ENCODE measurements at places on chromosomes 11 and 22.
A peak's percentile ranks its signal among the peaks of the same experiment; 100 is the strongest.

DNA sequence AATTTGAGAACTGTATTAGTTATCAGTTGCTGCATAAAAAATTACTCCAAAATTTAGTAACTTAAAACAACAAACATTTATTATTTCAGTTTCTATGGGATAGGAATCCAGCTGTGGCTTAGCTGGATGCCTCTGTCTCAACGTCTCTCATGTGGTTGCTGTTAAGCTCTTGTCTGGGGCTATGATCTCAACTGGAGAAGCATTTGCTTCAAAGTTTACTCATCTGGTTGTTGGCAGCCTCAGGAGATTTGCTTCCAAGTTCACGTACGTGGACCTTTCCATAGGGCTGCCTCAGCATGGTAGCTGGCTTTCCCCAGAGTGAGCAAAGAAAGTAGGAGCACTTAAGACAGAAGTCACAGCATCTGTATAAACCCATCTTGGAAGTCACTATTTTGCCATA, 144.9 kb upstream of the SESN3 start:
- DNase-seq, result no peak

DNA sequence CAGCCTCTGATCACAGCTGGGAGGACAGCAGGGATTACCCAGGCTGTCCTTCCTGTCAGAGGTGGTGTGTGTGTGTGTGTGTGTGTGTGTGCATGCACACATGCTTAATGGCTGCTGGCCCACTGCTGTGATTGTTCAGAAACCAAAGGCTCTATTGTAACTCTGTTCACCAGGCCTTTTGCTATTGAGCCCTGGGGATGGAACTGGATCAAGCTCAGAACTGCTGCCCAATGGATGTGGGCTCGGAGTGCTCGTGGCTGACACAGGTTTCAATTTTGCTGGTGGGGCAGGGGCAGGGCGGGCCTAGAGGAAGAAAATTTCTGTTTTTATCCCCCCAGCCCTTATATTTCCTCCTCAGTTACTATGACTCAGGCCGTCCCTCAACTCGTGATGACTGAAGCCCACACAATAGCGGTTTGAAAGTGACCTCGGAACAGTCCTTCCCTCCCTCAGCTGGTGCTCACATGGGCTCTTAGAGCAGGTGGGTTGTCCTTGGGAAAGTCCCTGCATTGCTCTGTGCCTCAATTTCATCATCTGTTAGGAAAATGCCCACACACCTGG, 359.3 kb downstream of the TENM4 start:
- DNase-seq, result peak; percentile 54

- no peak for DNase-seq
Observed at GRCh38 chr11:35842958-35843357, 100.9 kb upstream of the LDLRAD3 start.

DNA sequence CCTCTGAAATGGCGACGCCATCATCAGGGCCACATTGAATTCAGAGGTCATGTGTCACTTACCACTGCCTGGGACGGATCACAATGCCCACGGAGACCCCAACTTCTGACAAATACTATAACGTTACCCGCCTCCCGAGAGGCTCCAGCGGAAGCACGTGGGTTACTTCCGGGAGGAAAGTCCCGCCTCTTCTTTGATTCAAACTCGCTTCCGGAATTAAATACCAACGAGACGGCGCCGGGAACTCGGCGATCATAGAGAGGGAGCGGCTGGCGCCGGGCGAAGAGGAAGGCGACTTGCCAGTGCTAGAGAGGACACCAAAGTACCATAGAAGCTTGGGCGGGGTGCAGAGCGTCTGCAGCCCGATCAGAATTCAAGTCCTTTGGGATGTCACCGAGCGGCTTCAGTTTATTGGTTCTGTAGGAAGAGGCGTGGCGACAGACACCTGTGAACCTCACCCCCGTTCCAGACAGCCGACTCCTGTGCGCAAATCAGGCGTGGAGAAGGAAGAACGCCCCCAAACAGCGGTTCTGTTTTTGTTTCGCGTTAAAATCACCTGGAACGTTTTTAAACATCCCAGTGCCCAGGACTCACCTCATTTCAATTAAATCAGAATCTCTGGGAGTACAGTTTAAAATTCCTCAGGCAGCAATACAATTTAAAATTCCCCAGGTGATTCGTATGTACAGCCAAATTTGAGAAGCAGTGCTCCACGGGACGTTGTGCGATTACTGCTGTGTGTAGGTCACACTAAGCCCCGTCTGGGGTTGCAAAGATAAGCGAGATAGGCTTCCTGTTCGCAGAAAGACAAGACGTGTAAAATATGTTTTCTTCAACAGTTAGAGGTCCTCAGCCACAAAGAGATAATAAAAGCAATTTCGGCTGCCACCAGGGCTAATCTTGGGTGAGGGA, at the start of gene TIMM10:
Gene TIMM10 (minus strand): TSS at position 159 of the 912 bp plus-strand sequence. CDS start 565 bp downstream, outside the sequence.
- DNase-seq, result peak; percentile 96

DNA sequence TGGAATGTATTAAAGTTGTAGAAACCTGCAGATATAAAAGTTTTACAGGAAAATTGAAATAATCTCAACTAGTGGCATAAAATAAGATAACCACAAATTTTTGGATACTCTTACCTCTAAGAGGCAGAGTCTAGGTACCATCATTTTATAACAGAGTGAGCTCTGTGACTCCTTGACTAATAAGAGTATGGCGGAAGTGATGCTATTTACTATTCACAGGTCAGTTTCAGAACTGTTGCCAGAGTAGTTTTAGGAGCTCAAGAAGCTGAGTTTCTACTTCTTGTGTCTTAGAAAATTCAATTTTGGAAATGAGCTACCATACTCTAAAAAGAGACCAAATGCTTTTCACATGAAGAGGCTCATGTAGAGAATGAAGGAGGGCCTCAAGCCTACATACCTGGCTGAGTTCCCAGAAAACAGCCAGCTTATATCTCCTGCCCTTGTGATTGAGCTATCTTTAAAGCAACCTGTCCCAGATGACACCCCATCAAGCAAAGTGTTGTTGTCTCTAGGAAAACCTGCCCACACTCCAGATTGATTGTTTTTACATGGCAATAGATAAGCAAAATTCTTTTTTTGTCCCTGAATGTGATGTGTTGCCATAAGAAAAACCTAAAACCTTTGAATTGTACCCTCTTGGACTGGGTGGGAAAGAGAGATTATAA, 712.8 kb upstream of the CNTN5 start:
- DNase-seq, result no peak

- no peak for DNase-seq
Observed at GRCh38 chr11:3989921-3990290, 104.7 kb upstream of the RRM1 start.

- DNase-seq, result no peak
Observed at GRCh38 chr11:30387891-30388861, 65.3 kb downstream of the ARL14EP start.

GRCh38 chr11:110029714-110030113, 63.5 kb upstream of the ZC3H12C start:
- DNase-seq, result no peak

- no peak for DNase-seq
Observed at GRCh38 chr11:41005986-41006385, 453.5 kb downstream of the LRRC4C start.

DNA sequence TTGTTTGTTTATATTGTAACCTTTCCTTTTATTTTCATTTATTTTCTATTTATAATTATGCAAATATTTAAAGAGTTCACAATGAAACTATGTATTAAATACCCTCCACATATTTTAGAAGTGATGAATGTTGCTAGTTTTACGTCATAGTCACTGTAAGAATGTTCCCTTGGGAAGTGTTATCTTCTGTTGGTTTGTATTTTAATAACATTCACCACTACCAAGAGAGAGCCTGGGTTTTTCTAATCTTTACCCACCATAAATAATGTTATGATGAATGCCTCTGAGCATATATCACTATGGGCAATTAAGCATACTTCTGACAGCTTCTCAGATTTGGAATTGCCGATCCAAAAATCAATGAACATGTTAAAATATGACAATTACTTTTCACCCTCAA, 80.7 kb downstream of the GGT1 start:
- DNase-seq, result no peak

GRCh38 chr11:35563484-35564244, 38.2 kb upstream of the PAMR1 start:
- no peak for DNase-seq

DNA sequence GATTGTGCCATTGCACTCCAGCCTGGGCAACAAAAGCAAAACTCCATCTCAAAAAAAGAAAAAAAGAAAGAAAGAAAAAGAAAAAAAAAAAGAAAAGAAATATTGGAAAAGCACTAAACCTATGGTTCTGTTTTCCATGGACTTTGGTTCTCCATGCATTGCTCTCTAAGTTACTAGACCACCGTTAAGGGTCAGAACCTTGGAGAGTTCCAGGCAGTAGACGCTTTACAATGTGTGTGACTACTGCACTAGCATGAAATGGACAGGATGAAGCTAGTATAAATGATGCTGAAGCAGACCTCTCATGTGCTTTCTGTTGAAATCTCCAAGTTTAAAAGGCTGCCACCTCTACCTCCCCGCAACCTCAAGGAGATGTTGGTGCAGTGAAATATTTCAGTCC, 63.5 kb downstream of the SIK2 start:
- DNase-seq, result no peak

GRCh38 chr11:118610225-118610772, 2.9 kb downstream of the PHLDB1 start:
- DNase-seq, result no peak

DNA sequence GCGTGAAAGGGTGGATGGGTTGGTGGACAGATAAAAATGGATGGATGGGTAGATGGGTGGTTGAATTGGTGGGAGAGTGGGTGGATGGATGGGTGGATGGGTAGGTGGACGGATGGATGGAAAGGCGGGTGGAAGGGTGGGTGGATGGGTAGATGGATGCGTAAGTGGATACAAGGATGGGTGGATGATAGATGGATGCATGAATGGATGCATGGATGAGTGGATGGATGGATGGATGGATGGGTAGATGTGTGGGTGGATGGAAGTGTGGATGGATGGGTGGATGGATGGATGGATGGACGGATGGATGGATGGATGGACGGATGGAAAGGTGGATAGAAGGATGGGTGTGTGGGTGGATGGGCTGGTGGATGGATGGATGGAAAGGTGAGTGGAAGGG, 77.0 kb upstream of the GRK3 start:
- DNase-seq, result no peak

- DNase-seq, result peak; percentile 80
Observed at GRCh38 chr11:8168485-8169257, at the start of gene RIC3. TSS of gene RIC3 (minus strand) at chr11:8169025. CDS start at chr11:8168989, 36 bp downstream.

DNA sequence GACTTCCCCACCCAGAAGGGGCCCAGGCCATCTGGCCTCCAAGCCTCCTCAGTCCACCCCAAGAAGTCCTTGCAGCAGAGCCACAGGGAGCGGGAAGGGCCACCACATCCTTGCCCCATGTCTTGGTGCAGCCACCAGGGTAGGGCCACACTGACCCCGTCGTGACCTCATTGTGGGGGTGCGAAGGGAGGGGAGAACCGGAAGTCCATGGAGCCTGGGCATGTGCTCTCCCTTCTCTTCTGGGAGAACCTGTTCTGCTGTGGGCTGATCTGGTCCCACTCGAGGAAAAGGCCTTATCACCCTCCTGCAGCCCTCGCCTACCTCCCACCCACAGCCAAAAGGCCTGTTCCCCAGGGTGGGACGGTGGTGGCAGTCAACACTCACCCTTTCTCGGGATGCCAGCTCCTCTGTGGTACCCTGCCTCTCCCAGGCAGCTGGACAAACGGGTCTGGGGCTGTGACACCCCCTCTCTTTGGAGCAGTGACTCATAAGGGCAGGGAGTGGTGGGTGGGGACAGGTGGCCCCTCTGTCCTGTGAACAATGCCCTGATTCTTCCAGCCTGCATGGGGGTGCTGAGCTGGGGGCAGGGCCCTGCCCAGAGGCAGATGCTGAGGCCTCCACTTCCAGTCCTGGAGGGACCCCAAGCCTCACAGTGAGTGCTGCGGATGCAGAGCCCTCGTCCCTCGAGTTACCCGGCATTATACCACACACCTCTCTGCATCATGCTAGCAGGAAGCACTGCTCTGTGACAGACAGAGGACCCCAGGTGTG, 14.6 kb upstream of the CTSD start:
- no peak for DNase-seq

DNA sequence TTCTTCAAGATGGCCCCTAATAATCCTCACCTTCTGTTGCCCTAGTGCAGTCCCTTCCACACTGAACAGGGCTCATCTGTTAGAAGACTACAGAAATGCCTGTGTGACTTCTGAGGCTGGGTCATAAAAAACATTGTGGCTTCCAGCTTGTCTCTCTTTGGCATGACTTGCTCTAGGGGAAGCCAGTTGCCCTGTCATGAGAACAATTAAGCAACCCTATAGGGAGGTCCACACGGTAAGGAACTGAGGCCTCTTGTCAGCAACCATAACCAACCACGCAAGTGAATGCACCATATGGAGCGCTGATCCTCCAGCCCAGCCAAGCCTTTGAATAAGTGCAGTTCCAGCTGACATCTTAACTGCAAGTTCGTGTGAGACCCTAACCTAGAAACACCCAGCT, 2.6 kb downstream of the LIPT2 start:
- no peak for DNase-seq

Data from nucleus accumbens (tissue), 56 donors.